ENCODE measurements at places on chromosomes 1 and 21. TPM values are rescaled to one million over a fixed set of nuclear protein-coding genes. Genes with fewer than 3 reads are reported as not detected.

The C1orf185 gene
- total RNA-seq = not detected

DNA sequence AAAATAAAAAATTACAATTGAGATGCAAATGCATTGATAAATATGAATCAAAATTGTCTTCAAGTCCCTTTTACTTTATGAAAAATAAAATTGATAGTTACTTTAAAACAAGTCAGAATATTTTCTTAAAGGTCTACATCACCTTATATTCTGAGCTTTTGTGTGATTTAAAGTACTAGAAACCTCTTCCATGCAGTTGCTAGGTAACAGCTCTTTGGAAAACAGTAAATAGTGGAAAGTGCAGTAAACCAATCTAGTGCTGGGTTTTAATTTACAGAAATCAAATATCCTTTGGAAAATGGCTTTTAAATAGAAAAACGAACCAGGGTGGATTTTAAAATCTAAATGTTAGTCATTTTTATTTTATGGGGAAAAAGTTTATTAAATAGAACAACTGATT is 227.9 kb downstream of the KCNT2 start:
- DNase-seq = no peak

GRCh38 chr1:95733031-95733430 is 499.0 kb downstream of the RWDD3 start:
- no peak for DNase-seq

The TLR5 gene
- total RNA-seq = 7.0 TPM

DNA sequence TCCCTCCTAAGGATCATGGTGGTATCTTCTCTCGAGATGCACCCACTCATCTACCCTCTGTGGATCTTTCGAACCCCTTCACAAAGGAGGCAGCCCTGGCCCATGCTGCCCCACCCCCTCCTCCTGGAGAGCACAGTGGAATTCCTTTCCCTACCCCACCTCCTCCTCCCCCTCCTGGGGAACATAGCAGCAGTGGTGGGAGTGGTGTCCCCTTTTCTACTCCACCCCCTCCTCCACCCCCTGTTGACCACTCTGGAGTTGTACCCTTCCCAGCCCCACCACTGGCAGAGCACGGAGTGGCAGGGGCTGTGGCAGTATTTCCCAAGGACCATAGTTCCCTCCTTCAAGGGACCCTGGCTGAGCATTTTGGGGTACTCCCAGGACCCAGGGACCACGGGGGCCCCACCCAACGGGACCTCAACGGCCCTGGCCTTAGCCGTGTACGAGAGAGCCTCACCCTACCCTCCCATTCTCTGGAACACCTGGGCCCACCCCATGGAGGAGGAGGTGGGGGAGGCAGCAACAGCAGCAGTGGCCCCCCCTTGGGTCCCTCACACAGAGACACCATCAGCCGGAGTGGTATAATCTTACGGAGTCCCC is 14.5 kb upstream of the TARS2 start:
- DNase-seq = no peak

- no peak for DNase-seq
These were observed 1206.0 kb upstream of the TMPRSS15 start for GRCh38 chr21:19609611-19610010.

DNA sequence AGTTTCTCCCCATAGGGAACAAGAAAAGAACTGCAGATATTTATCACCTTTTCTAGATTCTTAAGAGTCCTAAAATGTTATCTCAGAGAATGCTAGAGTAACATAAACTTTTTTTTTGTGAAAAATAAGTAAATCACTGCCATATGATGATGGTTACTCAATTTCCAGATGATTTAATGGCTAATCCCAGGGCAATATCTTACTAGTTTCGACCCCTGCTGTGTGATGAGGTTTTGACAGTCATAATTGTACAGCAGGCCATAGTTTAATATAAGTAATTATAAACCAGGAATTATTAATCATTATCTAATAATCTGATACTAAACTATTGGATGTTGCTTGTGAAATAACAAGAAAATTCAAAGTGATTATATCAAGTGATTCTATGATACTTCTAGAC is 210.6 kb downstream of the HLX start:
- no peak for DNase-seq

The PDZK1IP1 gene
- total RNA-seq = 25.2 TPM

- no peak for DNase-seq
These were observed 371 bp upstream of the ODF2L start for GRCh38 chr1:86396498-86396890.

DNA sequence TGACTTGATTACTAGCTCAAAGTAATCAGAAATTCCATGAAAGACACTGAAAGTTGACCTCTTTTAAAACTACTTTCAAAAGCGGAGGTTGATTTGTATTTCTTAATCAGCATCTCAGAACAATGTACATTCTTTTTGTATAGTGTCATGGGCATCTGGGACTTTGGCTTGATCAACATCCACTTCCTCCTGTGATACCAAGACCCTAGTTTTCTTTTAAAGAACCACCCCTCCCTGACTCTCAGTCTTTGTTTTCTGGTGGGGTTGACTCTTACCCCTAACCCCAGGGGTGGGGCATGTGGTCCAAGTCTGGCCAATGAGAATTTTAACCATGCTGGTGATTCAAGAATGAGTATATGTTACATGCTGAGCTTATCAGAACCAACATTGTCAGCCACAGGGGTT is 21.7 kb upstream of the IRF2BP2 start:
- DNase-seq = no peak

The HNRNPCL4 gene
- total RNA-seq = not detected

- DNase-seq = no peak
These were observed 73.4 kb downstream of the ITPKB start for GRCh38 chr1:226665505-226666163.

GRCh38 chr1:169086603-169087455 is 19.7 kb upstream of the ATP1B1 start:
- DNase-seq = no peak

DNA sequence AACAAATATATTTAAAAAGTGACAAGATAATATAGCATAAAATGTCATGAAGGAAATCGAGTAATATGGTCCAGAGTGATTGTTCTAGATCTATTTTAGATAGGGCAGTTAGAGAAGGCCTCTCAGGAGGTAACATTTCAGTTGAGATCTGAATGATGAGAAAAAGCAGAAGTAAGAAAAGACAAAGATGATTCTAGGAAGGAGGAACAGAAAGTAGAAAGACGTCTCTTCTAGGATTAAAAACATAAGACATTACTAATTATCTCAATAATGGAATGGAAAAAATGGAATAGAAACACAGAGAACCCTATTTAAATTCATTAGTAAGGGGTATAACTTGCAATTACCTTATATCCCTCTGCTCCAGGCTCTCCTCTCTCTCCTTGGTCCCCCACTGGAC is 130.0 kb upstream of the ZNHIT6 start:
- DNase-seq = no peak

The SIPA1L2 gene
- 48.1 TPM for total RNA-seq

The IFI44L gene
- 80.7 TPM for total RNA-seq

DNA sequence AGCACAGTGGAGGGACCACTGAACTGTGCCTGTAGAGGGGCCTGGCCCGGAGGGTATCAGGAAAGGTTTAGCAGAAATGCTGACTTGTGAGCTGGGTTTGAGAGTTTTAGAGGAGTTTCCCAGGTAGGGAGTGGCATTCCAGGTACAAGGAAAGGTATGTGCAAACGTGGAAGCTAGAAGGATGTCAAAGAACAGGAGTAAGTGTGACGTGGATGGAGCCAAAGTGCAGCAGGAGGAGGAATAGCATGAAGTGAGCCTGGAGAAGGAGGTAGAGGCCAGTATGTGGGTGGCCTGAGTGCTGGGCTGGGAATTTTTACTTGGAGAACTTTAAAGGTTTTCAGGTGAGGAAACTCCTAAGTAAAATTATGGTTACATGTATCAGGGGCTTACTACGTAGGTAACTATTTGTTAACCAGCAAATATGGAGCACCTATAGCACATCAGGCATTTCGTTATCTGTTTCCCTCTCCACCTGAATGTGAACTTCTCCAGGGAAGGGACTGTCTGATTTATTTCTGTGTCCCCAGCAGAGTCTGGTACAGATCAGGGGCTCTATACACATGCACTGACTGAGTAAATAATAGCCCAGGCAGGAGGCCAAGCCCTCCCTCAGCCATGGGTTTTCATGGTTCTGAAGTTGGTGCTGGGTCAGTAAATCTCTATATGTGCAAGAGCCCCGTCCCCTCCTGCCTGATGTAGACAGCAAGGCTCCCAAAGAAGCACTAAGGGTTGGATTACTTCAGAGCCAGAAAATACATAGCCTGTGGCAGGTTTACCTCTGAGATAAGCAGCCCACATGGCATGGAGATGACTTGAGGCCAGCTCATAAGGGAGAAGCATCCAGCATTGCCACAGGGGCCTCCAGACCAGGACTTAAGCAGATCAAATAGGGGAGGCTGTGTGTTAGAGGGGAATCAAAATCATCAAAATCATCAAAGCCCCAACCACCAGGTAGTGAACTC is 43.4 kb downstream of the CDCP2 start:
- no peak for DNase-seq

The FMO4 gene
- 1.8 TPM for total RNA-seq

GRCh38 chr1:161510477-161510876 is 5.2 kb downstream of the FCGR2A start:
- no peak for DNase-seq

DNA sequence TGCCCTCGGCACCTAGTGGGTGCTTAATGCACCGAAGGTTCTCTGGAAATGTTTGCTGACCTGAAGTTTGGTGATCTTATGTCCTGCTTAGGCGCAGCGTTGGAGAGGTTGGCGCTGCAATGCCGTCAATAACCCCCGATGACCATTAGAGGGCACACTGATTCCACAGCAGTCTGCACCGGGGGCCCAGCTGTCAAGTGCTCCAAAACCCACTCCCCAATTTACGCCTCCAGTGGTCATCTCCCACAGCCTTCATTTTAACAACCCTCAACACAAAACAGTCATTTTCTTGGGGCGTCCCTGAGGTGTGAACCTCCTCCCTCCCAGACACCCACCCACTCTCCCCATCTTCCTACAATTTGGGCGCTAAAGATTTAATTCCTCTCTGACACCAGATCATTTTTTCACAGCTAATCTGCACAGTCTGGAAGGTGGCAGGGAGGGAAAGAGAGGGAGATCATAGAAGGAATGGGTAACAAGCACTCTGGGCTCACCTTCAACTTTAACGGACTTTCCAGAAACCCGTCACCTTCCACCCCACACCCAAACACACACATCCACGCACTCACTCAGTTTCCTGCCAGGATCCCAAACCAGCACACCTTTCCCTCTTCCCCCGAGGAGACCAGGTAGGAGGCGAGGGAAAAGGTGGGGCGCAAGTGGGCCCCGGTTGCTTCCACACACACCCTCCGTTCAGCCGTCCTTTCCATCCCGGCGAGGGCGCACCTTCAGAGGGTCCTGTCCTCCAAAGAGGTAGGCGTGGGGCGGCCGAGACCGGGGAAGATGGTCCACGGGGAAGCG is 570 bp upstream of the NPR1 start:
- no peak for DNase-seq

DNA sequence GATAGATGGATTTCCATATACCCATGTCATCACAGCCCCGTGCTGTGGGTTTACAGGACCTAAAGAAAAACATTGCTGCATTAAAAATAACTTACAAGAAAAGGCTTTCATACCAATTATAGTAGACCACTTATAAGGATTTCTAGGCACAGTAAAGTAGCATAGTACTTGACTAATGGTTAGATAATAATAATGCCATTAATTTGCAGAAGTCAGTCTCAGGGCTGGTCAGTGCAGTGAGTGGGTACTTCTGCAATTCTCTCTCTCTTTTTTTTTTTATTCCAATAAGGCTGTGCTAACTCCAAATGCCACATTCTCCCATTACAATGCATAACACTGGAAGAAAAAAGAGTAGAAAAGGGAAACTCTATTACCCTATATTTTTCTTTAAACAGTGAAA is 73.1 kb upstream of the TMPRSS15 start:
- no peak for DNase-seq

- DNase-seq = no peak
These were observed 386.3 kb downstream of the DISC1 start for GRCh38 chr1:232012773-232013386.

The CENPF gene
- total RNA-seq = 0.88 TPM

The CGN gene
- total RNA-seq = 10.3 TPM

The DMRTA2 gene
- not detected for total RNA-seq

GRCh38 chr1:180757657-180758056 is 125.8 kb downstream of the XPR1 start:
- no peak for DNase-seq
